ENCODE measurements at places on chromosomes 12 and 14. TPM values are rescaled to one million over a fixed set of nuclear protein-coding genes. Genes with fewer than 3 reads are reported as not detected.

Gene KRT6C
- not detected for total RNA-seq

Gene ACVRL1
- total RNA-seq: not detected

Gene SCAF11
- 111 TPM for total RNA-seq

Gene KRT2
- total RNA-seq: not detected

Gene AICDA
- not detected for total RNA-seq

DNA sequence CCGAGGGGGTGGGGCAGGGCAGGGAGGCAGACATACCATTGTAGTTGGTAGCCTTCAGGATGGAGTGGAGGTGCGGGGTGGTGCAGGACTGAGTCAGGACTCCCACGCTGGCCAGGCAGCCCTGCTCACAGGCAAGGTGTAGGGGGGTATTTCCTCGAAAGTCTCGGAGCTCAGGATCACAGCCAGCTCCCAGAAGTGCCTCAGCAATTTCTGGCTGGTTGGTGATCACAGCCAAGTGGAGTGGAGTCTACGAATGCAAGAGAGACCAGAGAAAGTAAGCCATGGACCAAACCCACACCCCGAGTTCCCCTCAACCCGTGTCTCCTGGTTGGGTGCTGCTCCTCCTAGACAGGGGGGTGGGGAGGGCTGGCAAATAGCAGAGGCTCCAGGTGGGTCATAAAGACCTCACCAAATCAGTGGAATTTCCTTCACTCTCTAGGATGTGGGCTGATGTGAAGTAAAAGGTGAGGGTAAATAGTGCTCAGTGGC lies 1.4 kb downstream of the NFKBIA start:
- peak; percentile 55 for DNase-seq

DNA sequence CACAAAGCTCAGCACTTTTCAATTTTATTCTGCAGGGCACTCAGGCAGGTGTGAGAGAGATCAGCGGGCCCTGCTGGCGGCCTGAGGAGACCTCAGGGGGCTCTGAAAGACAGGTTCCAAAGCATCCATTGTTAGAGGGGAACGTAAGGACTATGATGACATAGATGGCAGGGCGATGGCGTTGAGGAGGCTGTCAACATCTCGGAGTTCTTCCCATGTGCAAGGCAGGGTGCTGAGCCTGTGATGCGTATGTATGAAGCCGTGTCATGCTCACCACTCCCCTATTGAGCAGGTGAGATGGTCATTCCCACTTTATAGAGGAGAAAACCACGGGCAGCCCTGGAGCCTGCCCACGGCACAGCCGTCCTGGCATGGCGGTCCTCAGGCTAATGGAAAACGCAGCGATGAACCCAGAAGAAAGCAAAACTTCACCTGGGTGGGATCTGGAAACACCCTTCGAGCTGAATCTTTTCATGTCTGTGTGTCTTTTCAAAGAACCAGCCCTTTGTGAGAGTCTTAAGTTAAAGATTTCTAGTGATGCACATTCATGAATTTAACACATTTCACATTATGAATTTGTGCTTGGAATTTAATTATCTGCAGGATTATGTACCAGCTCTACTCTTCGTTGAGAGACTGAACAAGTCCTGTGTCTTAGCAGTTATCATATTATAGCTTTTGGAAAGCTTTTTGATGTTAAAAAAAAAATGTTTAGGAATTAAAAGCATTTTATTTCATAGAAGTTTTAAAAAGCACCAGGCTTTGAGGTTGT lies 64.7 kb downstream of the RIMBP2 start:
- DNase-seq: no peak

GRCh38 chr14:65033181-65033580 lies 46.5 kb downstream of the FNTB start:
- DNase-seq: no peak

DNA sequence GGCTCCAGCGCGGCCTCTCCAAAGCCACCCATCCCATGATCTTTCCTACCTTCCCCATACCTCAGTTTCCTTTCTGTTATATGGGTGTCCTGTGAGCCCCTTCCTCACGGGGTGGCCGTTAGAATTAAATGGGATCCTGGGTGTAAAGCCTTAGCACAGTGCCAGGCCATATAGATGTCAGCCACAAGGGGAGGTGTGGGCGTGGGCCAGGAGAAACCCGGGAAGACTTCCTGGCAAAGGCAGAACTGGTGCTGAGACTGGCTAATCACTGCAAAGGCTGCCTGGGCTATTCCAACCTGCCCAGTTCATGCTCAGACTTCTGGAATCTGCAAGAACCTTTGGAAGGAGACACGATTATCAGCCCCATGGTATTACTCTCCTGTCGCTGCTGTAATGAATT lies 11.0 kb upstream of the NCOR2 start:
- no peak for DNase-seq

GRCh38 chr12:122022393-122023338 lies 982 bp downstream of the BCL7A start:
- DNase-seq: peak; percentile 58

- no peak for DNase-seq
Observed at GRCh38 chr14:44589180-44589579, 82.1 kb upstream of the FSCB start.

GRCh38 chr14:45891417-45892080 lies 638.5 kb upstream of the MIS18BP1 start:
- no peak for DNase-seq

DNA sequence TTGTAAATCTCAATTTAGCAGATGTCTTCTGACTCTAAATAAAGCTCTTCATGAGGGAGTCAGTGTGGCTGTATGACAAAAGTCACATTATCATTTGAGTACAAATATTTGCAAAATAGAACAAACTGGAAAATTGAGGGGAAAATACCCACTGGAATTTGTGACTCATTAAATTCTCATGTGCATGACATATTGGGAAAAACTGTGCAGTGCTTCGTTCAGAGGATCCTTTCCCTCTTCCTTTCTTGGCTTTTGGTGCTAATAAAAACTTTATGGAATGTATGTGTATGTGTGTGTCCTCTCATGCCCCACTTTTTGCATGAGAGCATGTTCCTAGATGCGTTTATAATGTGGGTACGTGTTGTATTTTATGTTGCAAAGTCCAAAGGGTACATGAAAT lies 267.8 kb downstream of the KTN1 start:
- DNase-seq: no peak

DNA sequence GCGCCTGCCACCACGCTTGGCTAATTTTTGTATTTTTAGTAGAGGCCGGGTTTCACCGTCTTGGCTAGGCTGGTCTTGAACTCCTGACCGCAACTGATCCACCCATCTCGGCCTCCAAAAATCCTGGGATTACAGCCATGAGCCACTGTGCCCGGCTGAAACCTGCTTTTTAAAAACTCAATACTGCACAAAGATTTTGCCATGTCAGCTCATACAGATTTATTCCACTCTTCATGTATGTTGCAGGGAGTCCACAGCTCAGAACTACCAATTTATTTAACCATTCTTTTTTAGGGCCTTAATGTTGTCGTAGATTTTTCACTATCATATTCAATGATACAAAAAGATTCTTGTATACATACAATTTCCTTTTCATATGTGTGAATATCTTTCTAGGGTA lies 20.0 kb downstream of the ZCCHC8 start:
- DNase-seq: no peak

- DNase-seq: no peak
Observed at GRCh38 chr12:5505116-5505515, 73.2 kb downstream of the NTF3 start.

DNA sequence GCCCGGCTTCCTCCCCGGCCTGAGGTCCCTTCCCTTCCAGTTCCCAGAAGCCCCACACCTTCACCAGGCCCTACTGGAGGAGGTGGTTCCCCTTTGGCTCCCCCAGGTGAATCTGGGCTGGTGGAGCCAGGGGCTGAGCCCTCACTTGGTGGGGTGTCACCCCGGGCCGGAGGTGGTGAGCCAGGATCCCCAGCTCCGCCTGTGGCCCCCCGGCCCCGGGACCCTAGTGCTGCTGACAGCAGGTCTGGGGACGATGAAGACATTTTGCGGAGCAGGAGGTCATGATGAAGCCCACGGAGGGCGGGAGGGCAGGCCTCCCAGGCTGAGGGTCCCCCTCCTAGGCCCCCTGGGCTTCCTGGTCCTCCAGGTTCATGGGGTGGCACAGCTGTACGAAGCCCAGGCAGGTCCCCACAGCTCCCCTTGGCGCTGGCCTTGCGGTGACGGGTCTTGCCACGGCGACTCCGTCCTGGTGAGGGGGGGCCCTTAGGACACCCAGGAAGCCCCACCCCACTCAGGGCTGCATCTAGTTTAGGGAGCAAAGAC lies 16.6 kb downstream of the MAP3K12 start:
- no peak for DNase-seq

DNA sequence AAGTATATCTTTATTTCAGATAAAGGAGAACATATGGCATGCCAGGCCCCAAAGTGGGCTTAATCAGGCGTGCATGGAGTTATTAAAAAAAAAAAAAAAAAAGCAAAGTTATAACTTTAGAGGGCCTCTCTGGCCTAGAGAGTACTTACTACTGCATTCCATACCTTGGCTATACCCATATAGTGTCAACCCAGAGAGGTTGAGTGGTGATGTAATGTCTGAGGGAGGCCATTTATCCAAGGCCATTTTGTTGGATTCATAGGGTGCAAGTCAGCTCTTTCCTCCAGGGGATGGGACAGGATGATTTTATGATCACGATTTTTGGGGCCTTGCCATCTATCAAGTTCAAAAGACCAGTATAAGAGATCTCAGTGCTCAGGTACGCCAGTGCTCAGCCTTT lies 66.4 kb downstream of the DCAF5 start:
- no peak for DNase-seq

- DNase-seq: no peak
Observed at GRCh38 chr12:56873382-56873781, 60.8 kb downstream of the SDR9C7 start.

DNA sequence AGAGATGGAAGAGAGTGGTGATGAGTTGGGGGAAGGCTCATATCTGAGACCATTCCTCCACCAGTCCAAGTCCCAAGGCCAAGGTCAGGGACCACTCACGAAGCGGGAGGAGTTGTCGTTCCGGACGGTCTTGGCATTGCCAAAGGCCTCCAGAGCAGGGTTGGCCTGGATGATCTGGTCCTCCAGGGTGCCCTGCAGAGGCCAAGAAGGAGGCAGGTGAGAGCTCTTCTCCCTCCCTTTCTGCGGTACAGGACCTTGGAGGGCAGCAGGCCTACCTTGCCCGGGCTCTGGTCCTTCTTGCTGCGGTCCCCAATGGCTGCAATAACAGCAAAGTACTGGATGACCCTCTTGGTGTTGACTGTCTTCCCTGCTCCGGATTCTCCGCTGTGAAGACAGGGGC lies 4.0 kb downstream of the MYH7 start:
- no peak for DNase-seq

DNA sequence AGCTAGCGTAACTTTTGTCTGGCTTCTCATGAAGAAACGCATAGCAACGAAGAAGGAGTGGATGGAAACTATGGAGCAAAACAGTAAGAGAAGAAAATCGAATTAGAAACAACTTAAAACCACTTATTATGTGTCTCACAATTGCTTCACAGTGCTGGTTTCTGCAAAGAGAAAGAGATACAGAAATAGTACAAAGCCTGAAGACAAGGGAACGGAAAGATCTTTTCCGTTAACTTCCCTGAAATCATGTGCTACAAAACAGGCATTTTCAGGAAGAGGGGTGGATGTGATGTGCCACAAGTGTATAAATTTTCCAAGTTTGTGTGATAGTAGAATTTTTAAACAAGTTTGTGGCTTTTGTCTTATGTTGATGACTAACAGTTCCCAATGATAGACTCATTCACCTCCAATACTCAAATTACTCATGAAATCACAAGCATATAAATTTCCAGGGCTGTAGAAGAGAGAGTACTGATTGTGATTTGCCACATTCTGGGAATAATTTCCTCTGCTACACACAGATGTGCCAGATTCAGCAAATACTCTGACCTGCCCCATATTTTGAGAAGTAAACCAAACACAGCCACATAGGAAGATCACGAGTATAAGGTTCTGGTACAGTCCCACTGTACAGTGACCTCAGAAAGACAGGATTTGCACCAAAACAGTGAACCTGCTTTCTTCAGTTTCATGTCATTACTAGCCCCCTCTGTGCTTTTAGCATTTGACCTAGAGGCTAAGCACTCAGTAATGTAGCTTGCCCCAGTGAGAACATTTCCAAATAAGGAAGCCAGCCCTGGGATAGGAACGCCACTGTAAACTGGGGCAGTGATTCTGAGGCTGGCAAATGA lies 41.4 kb upstream of the PPFIA2 start:
- no peak for DNase-seq

- DNase-seq: no peak
Observed at GRCh38 chr12:53869500-53869899, 69.1 kb upstream of the HOXC13 start.

DNA sequence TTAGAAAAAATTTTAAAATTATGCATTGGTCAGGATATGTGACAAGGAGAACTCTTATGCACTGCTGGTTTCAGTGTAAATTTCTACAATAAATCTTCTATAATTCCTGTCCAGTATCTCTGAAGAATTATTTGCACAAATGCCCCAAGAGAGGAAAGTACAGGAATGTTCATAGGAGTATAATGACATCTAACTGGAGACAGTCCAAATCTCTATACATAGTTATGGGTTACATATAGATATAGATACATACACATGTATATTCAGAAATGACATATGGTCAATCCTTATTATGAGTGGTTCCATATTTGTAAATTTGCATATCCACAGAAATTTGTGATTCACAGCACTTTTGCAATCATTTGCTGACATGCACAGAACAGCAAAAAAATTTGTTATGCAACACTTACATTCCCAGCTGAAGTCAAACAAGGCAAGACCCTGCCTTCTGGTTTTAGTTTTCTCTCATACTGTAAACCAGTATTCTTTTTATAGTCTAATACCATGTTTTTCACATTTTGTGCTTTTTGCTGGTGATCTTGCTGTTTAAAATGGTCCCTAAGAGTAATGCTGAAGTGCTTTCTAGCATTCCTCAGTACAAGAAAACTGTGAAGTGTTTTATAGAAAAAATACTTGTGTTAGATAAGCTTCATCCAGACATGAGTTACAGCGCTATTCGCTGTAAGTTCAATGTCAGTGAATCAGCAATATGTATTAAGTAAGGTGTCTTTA lies 103.8 kb downstream of the SLC16A7 start:
- no peak for DNase-seq

DNA sequence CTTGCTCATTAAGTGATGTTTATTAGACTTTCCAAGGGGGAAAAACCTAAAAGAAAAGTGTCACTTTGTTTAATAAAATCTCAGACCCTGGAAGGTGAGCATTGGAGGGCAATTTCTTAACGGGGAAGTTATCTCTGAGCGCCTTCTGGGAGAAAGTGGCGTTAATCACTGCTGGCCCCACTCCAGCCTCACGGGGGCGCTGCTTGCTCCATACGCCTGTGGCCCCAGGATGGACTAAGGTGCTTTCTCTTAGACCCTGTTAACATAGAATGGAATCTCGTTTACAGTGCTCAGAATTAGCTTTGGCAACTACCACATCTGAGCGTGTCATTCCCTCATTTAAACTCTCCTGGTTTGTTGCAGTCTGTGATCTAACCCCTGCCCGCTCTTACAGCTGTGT lies 16.4 kb upstream of the PRIMA1 start:
- no peak for DNase-seq

- DNase-seq: no peak
Observed at GRCh38 chr12:27965411-27965810, 7.1 kb downstream of the PTHLH start.

Data from activated naive CD8-positive, alpha-beta T cell treated with anti-CD3 and anti-CD28 coated beads for 36 hours (primary cell).